ENCODE measurements at places on chromosomes 12 and 14. TPM values are rescaled to one million over a fixed set of nuclear protein-coding genes. Genes with fewer than 3 reads are reported as not detected.

Gene RNASE4
- 1.0 TPM for total RNA-seq

Gene MYO1H
- 4.4 TPM for total RNA-seq

Gene MFAP5
- 0.31 TPM for total RNA-seq

Gene RPGRIP1
- 1.5 TPM for total RNA-seq

Gene MLXIP
- 63.3 TPM for total RNA-seq

Gene TSPAN31
- 21.8 TPM for total RNA-seq

Gene RBMS2
- 122 TPM for total RNA-seq

Gene CCDC196
- total RNA-seq: not detected

DNA sequence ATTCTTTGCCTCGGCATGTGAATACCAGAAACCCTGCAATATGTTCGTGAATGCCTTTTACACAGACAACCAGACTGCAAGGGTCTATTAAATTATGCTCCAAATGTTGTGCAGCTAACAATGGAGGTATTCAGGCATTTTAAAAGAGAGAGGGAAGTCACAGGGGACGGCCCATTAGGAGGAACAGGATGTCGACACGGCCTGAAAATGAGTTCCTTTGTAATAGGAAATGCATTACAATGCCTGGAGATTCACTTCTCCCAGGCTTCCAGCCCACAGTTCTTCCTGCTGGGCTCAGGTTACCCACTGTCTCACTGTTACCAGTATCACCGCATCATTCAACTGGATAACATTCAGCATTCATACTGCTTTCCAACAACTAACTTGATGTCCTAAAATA, 2.5 kb downstream of the DUSP6 start:
- H3K27me3 ChIP-seq: peaks cover 55% of the 10 kb centered on the region
- peaks cover 62% of the 10 kb centered on the region for H3K4me1 ChIP-seq
- H3K27ac ChIP-seq: peak overlapping the region; percentile 99
- H3K36me3 ChIP-seq: peaks cover 58% of the 10 kb centered on the region

GRCh38 chr12:42326541-42327226, 717 bp downstream of the PPHLN1 start:
- peaks cover 10% of the 10 kb centered on the region for H3K27me3 ChIP-seq
- peak overlapping the region; percentile 97 for H3K4me3 ChIP-seq
- H3K36me3 ChIP-seq: no peaks in the 10 kb centered on the region
- peak overlapping the region; percentile 88 for H3K27ac ChIP-seq
- no peak for DNase-seq
- H3K4me1 ChIP-seq: peaks cover 19% of the 10 kb centered on the region

GRCh38 chr12:936377-937345, 12.8 kb downstream of the RAD52 start:
- H3K4me3 ChIP-seq: no peak overlapping the region
- peaks cover 4% of the 10 kb centered on the region for H3K4me1 ChIP-seq
- H3K36me3 ChIP-seq: peaks cover 24% of the 10 kb centered on the region
- no peak for DNase-seq
- peaks cover 5% of the 10 kb centered on the region for H3K27me3 ChIP-seq

DNA sequence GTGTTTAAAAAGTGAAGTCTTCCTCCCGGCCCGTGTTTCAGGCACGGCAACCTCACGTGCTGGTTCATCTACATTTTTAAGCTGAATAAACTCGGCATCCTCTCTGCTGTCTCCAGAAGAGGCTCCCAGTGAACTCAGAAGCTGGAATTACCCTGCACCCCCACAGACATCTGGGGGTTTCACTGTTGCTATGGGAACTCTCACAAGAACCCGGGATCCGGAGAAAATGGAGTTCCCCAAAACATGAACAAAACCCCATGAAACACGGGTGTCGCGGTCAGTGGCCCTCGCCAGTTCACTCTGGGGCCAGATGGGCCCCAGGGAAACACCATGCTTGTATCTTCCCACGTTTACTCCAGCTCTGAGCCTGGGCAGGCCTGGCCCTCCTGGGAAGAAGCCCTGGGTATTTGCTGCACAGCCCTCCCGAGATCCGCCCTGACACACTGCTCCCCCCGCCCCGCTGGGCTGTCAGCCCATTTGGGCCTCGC, 143.7 kb downstream of the PIWIL1 start:
- H3K4me1 ChIP-seq: no peaks in the 10 kb centered on the region
- peaks cover 13% of the 10 kb centered on the region for H3K27me3 ChIP-seq
- H3K4me3 ChIP-seq: no peak overlapping the region
- peaks cover 4% of the 10 kb centered on the region for H3K36me3 ChIP-seq
- H3K27ac ChIP-seq: no peak overlapping the region
- DNase-seq: no peak

DNA sequence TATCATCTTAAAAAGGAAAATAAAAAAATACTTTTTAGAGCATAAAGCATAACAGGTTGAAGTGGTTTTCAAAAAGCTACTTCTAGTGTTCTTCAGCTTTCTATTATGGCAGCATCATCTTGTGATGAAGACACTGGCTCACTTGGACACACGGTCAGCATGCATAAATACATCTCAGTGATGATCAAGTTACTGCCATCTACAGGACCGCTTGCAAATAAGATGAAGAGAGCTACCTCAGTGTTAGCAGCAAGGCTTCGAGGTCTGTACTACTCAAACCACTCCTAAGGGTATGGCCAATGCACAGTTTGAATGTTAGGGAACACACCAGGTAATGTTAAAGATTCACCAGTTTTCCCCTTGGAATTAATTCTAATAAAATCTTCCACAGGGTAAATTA, 58.8 kb downstream of the GALC start:
- no peak for DNase-seq
- no peak overlapping the region for H3K4me3 ChIP-seq
- H3K27ac ChIP-seq: no peak overlapping the region
- H3K4me1 ChIP-seq: peaks cover 10% of the 10 kb centered on the region
- H3K27me3 ChIP-seq: no peaks in the 10 kb centered on the region
- peaks cover 6% of the 10 kb centered on the region for H3K36me3 ChIP-seq

DNA sequence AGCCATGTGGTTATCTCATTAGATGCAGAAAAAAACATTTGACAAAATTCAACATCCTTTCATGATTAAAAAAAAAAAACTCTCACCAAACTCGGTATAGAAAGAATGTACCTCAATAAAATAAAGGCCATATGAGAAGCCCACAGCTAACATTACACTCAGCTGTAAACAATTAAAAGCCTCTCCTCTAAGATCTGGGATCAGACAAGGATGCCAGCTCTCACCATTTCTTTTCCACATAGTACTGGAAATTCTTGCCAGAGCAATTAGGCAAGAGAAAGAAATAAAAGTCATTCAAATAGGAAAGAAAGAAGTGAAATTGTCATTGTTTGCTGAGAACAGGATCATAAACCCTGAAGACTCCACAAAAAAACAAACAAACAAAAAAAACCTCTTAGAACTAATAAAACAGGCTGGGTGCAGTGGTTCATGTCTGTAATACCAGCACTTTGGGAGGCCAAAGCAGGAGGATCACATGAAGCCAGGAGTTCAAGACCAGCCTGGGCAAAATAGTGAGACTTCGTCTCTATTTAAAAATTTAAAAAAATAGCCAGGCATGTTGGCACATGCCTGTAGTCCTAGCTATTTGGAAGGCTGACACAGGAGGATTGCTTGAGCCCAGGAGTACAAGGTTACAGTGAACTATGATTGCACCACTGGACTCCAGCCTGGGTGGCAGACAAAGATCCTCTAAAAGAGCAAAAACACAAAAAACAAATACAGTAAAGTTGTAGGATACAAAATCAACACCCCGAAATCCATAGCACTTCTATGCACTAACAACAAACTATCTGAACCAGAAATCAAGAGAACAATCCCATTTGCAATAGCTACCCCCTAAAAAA, 114.4 kb downstream of the FOXA1 start:
- peaks cover 5% of the 10 kb centered on the region for H3K27me3 ChIP-seq
- no peak for DNase-seq
- H3K36me3 ChIP-seq: no peaks in the 10 kb centered on the region
- H3K27ac ChIP-seq: no peak overlapping the region
- no peaks in the 10 kb centered on the region for H3K4me1 ChIP-seq

DNA sequence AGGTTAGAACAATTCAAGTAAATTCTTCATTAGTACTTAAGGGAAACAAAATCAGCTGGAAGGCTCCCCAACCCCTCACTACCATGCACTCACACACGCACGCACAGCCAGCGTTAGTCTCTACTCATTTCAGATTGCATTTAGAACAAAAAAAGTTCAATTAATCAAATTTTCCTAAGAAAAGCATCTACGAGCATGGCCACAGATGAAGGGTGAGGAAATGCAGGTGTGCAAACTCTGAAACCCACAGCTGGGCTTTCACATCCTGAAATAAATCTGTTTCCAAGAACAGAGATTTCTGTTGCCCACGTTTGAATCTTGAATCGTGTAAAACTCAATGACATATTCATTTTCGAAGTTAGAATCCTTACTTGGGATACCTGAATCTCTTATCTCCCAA, 62.6 kb downstream of the SEL1L start:
- H3K27me3 ChIP-seq: peaks cover 2% of the 10 kb centered on the region
- no peaks in the 10 kb centered on the region for H3K4me1 ChIP-seq
- no peak overlapping the region for H3K27ac ChIP-seq
- H3K4me3 ChIP-seq: no peak overlapping the region

DNA sequence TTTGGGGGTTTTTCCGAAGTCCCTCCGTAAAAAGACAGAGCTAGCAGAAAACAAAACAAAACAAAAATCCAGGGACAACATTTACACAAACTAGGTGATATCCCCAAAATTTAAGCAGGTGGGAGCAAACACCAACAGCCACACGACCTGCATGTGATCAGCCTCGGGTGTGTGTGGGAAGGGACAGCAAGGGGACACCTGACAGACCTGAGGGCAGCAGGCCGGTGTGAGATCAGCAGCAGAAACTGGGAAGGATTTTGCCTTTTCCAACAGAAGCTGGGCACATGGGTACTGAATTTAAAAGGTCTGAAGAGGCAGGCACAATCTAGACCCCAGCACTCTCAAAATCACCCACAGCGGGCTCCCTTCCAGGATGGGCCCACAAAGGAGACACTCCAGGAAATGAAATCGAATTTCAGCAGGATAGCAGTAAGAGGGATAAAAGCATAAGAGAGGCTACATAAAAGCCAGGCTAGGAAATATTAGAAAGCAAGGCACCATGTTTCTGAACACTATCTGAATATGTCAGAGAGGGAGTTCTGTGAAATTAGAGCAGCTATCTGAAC, 36.5 kb upstream of the SELPLG start:
- no peak overlapping the region for H3K4me3 ChIP-seq
- peaks cover 52% of the 10 kb centered on the region for H3K4me1 ChIP-seq
- no peak for DNase-seq

DNA sequence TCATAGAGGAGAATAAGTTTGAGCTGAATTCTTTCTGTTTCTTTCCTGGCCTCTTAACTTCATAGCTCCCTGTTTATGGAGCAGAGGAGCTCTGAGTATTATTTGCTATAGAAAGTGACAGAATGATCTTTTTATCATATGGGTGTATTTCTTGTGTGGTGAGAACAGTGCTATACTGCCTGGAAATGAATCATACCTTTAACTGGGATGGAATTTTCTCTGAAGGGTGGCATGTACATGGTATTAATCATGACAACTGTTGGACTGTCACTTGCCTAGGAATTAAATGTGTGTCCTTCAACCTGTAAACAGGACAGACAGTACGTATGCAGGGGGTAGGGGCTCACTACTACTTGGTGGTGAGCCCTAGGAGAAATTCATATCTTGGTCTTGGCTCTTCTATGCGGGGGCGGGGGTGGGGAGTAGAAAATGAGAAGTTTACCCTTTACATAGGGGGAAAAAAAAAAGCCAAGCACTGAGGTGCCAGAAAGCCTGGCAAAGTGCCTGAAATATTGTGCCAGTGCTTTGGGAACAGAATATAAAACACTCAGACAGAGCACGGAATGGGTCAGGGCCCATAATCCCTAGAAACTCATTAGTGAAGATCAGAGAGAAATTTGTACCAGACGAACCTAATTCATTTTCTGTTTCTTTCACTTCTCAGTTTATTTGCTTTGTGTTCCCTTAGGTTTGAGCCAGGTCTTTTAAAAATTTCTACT, 33.8 kb downstream of the ARMH4 start:
- H3K27ac ChIP-seq: no peak overlapping the region
- H3K36me3 ChIP-seq: no peaks in the 10 kb centered on the region
- no peak for DNase-seq
- H3K4me3 ChIP-seq: no peak overlapping the region
- H3K27me3 ChIP-seq: peaks cover 2% of the 10 kb centered on the region

GRCh38 chr14:88829188-88829587, 4.7 kb downstream of the TTC8 start:
- no peak overlapping the region for H3K27ac ChIP-seq
- no peaks in the 10 kb centered on the region for H3K27me3 ChIP-seq
- no peak overlapping the region for H3K4me3 ChIP-seq
- H3K36me3 ChIP-seq: peaks cover 6% of the 10 kb centered on the region
- peaks cover 17% of the 10 kb centered on the region for H3K4me1 ChIP-seq
- no peak for DNase-seq

DNA sequence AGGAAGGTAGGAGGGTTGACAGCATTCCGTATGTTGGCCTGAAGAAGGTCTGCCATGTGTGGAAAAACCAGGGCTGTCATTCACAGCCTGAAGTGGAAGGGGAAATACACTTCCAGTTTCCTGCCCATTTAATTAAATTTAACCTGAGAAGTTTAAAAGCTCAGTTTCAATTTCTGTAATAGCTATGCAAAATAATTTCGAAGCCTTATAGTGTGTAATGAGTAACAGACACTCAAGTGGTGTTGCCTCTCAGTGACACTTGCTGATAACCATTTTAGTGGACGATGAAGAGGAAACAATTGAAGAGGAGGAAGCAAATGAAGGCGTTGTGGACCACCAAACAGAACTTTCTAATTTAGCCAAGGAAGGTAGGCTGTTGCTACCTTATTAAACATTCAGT, 44.8 kb downstream of the EP400 start:
- DNase-seq: no peak
- peaks cover 37% of the 10 kb centered on the region for H3K36me3 ChIP-seq
- H3K27ac ChIP-seq: no peak overlapping the region
- H3K27me3 ChIP-seq: no peaks in the 10 kb centered on the region
- H3K4me1 ChIP-seq: peaks cover 5% of the 10 kb centered on the region

- no peak for DNase-seq
- H3K27ac ChIP-seq: no peak overlapping the region
- peaks cover 3% of the 10 kb centered on the region for H3K27me3 ChIP-seq
- no peak overlapping the region for H3K4me3 ChIP-seq
Observed at GRCh38 chr12:115227137-115227615, 543.2 kb upstream of the TBX3 start.

DNA sequence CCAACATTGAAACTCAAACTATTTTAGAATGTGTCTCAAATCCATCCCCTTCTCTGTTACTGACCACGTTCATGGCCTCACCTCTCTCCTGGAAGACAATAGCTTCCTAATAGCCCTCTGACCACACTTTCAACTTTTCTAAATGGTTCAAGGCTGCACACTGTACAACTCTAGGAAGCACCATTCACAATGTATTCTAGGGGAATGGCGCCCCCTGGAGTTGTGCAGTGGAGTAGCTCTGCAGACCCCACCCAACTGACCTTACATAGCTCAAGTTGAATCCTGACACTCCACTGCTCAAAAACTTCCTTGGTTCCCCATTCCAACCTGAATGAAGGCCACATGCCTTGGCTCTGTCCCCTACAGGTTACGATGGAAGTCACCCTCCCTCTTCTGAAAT, 77.6 kb downstream of the GAS2L3 start:
- H3K4me3 ChIP-seq: no peak overlapping the region
- no peaks in the 10 kb centered on the region for H3K4me1 ChIP-seq
- H3K27me3 ChIP-seq: peaks cover 2% of the 10 kb centered on the region
- H3K36me3 ChIP-seq: peaks cover 9% of the 10 kb centered on the region

Data from endothelial cell (in vitro differentiated cells).